ENCODE measurements at places on chromosomes 6 and 20.

DNA sequence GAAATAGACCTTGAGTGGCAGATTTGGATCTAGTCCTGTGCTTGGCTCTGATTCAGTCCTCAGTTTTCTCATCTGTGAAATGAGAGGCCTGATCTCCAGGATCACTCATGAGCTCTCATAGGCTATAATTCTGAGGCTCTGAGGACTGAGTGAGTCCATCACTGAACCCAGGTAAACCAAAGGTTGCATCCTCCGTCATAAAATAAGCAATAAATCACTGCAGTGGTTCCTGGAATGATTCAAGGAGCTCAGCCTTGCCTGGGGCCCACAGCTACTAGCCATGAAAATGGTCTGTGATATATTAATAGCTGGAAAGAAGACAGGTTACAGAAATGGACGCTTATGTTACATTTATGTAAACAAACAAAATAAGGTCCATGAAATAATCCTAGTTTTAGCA is 124.8 kb downstream of the MAP3K7 start:
- DNase-seq, result no peak

DNA sequence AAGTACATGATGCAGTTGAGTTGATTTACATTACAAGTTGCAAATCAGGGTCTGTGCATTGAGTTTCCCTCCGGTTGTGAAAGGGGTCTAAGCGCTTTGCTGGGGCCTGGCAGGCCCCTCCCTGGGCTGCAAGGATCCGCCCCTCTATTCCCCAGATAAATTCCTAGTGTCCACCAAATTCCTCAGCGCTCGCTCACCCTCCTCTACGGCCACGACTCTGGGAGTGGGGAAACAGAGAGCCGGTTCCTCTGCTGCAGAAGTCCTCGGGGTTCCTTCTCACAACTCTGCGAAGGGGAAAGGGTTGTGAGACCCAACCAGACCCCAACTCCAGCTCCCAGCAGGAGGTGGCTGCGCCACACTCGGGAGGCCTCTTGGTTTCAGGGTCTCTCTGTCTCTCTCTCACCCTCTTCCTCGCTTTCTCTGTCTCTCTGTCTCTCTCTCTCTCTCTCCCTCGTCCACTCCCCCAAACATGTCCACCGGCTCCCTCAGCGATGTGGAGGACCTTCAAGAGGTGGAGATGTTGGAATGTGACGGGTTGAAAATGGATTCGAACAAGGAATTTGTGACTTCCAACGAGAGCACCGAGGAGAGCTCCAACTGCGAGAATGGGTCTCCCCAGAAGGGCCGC is at the start of gene TCF21:
Gene TCF21, plus strand, starts transcription at position 185 of the 628 bp plus-strand sequence. Its CDS starts 285 bp downstream, at position 470.
- DNase-seq, result no peak

GRCh38 chr6:132683543-132683942 is 24.6 kb upstream of the TAAR1 start:
- DNase-seq, result no peak

DNA sequence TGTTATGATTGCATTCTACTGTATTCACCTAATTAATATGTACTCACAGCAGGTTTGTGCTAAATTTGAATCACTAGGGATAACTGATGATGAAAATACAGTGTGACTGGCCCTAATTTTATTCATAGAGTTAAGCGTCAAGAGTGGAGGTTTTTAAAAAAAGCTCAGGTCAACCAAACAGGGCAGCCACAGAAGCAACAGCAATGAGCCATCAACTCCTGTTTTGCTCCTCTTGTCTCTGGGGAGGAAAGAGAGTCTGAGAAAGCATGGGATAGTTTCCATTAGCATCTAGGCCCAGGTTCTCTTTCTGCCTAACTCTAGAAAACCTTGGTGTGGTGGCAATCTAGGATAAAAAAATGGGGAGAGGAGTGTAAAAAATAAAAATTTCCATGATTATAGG is 122.1 kb downstream of the OGFRL1 start:
- no peak for DNase-seq

DNA sequence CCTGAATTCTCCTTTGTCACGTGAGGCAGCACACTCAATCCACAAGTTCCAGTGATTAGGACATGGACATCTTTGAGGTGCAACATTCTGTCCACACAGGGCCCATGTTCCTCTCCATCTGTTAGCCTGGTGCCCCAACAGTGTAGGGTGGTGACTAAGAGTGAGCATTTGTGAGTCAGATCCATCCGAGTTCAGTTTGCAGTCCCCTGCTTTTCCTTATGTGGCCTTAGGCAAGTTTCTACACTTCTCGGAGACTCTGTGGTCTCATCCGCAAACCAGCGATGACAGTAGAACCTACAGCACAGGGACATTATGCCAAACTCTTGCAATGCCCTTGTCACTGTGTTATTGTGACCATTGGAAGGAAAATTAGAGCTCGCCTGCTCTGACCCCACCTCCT is 178.7 kb upstream of the CDH4 start:
- no peak for DNase-seq

- no peak for DNase-seq
These were observed 20.9 kb upstream of the SRF start for GRCh38 chr6:43150051-43150751.

DNA sequence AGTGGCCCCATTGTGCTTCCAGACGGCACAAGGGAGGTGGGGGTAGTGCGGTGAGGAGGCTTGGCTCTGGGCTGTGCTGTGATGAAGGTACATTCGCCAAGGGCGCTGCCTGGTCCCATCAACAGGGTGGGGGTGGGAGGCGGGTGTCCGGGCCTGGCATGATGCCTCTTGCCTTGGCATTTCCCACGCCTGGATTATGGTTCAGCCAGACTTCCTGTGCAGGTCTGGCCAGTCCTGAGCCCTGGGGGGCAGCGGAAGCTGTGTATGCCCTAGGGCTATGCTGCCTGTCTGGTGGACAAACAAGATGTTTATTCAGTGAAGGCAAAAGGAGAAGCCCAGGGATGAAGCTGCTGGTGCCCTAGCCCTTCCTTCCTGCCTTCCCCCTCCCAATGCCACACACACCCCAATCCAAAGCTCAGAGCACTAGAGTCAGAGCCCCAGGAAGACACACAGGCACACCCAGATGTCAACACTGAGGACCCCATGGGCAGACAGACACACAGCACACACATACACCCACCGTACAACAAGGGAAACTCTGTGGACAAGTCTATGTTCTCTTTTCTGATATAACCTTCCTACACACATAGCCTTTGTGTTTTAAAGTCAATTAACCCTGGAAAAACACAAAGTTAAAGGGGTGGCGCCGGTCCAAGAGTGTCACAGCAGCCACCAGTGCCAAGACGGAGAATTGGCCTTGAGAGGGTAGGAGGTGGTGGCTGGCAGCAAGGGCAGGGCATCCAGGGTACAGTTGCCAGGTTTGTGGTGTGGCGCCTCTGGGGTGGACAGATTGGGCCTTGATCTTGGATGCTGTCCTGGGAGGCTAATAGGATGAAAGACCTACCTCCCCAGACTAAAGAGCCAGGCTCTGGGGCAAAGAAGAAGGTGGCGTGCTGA is 54.7 kb upstream of the SAYSD1 start:
- DNase-seq, result no peak

- DNase-seq, result peak; percentile 33
These were observed 32.9 kb downstream of the PKIG start for GRCh38 chr20:44615169-44615791.

- no peak for DNase-seq
These were observed 48.3 kb downstream of the FAM217A start for GRCh38 chr6:4030669-4031068.

DNA sequence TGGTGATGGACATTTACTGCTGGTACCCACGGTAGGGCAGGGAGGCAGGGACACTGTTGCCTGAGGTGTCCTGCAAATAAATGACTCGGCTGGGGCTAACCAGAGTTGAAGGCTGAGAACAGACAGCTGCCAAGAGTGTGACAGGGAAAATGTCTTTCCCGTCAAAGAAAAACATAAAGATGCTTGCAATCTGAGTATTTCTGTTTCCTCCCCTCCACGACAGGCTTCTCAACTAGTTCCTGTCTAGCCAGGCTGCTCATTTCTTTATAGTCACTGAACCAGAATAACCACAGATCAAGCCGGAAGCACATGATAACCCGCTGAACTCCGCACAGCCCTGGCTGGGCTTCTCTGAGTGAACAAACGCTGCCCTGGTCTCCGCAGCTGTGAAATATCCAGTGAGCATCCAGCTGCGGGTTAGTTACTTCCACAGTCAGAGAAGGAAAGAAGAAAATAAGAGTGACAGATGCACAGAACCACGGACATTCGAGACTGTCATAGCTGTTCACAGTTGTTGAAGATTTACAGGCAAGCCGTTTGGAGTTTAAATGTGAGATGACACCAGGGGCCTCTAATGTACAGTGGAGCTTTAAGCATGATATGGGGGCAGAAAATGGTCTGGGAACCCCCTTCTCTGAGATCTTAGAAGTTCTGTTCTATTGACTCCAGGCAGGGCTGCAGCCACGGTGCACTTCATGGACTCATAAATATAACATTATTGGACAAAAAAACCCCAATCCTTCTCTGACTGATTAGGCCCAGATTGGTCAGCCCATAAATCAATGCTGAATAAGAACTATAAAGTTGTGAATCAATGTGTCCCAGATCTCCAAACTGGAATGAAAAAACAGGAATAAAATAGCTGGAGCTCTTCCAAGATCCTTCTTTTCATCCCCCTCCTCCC is 299.9 kb upstream of the SUPT3H start:
- DNase-seq, result peak; percentile 59

GRCh38 chr6:154923199-154923869 is 71.8 kb upstream of the TIAM2 start:
- no peak for DNase-seq

- DNase-seq, result peak; percentile 9
These were observed 1.3 kb upstream of the SLC35D3 start for GRCh38 chr6:136920671-136921380.

DNA sequence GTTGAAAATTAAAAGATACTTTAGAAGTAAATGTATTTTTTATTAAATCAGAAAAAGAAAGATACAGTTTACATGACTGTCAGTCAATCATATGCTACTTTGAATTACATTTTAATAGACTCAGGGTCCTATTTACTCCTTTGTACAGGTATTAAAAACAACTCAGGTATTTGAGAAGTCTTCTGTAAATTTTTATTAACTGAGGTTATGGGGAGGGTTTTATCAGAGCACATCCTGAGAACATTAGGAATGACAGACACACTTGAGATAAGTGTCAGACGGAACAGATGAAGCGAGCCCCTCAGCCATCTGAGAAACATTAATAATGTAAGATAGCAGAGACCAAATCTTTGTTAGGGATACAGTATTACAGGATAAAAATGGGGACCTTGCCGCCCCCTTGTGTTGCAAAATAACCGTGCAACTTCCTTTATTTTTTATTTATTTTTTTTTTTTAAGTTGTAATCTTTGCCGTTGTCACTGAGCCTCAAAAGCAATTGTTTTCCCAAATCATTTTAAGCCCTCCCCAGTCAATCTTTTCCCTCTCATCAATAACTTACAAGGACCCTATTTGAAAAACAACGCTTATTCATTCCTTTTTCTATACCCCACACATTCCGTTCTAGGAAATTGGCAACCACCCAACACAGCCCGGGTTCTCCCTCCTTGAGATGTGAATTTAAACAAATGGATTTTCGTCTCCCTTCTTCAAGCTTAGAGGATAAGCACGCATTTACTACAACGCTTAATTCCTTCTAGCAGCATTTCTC is 126.7 kb downstream of the BCAS1 start:
- DNase-seq, result peak; percentile 58

DNA sequence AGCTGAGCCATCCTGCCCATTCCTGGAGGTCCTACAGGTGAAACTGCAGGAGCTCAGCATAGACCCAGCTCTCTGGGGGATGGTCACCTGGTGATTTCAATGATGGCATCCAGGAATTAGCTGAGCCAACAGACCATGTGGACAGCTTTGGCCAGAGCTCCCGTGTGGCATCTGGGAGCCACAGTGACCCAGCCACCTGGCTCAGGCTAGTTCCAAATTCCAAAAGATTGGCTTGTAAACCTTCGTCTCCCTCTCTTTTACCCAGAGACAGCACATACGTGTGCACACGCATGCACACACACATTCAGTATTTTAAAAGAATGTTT is 44.0 kb downstream of the SIRPA start:
- DNase-seq, result no peak

GRCh38 chr6:33651403-33651802 is 30.3 kb downstream of the ITPR3 start:
- no peak for DNase-seq
